SW480 (cell line): ENCODE measurements at places on chromosomes 5 and 9.

DNA sequence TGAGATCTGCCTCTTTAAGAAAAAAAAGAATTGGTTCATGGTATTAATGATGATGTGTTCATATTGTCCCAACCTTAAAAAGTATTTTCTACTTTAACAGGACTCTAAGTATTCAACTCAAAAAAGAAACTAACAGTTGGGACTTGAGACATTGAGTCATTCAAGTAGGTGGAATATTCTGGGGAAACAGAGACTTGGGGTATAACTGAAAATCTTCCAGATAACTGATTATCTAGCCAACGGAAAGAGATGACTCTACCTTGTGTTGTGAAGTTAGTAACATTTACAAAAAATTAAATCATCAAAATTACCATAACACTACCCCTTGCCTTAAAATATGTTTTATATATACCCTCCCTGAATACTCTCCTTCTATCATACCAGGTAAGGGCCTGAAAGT, 19.1 kb downstream of the OXCT1 start:
- DNase-seq, result no peak

GRCh38 chr9:134010310-134011173, 14.7 kb upstream of the BRD3OS start:
- DNase-seq, result no peak

- DNase-seq, result no peak
These were observed 34.3 kb upstream of the ASS1 start for GRCh38 chr9:130410443-130410842.

DNA sequence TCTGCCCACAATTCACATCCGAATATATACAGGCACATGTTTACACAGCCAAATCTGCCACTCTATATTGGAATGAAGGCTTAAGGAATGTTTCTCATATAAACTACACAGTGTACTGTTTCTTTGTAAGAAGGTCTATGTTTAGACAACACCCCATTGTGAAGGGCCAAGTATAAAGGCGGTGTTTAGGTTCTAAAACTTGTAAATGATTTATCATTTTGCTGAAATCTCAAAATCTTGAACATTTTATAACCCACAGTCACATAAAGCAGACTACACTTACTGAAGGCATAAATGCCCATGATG, 94.0 kb downstream of the ZNF608 start:
- DNase-seq, result no peak

DNA sequence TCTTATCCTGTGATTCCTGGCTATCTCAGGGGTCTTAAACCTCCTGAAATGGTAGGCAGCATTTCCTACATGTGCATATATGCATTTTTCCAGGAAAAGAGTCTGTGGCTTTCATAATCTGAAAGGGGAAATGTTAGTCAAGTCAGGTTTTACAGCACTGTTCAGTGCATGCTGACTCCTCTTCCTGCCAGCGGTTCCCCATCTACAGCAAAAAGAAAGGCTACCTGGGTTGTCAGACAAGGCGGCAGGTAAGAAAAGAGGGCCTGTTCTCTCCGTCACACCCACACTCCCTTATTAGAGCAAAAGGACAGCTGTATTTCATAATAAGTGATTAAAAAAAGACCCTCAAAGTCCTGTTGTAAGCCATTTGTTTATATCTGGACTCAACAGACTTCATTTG, 4.3 kb upstream of the SPATA6L start:
- no peak for DNase-seq

- no peak for DNase-seq
These were observed 65.3 kb downstream of the CDC14B start for GRCh38 chr9:96554326-96554725.

DNA sequence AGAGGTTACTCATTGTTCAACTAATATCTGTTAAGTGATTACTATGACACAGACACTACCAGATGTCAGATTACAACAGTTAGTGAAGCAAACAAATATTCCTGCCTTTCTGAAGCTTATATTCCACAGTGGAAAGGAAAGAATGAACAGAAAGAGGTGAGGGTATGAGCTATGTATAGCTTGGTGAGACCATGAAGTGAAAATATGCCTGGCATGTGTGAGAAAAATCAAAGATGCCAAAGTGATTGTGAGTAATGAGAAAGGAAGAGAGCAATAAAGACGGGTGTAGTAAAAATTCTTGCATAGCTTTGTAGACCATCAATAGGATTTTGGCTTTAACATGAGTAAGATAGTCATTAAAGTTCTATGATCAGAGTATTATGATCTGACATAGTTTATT, 734.5 kb upstream of the NUDT12 start:
- peak; percentile 58 for DNase-seq

GRCh38 chr9:99594056-99594780, 227.5 kb upstream of the NR4A3 start:
- no peak for DNase-seq

- peak; percentile 71 for DNase-seq
These were observed 53.7 kb downstream of the G3BP1 start for GRCh38 chr5:151825445-151825844.

DNA sequence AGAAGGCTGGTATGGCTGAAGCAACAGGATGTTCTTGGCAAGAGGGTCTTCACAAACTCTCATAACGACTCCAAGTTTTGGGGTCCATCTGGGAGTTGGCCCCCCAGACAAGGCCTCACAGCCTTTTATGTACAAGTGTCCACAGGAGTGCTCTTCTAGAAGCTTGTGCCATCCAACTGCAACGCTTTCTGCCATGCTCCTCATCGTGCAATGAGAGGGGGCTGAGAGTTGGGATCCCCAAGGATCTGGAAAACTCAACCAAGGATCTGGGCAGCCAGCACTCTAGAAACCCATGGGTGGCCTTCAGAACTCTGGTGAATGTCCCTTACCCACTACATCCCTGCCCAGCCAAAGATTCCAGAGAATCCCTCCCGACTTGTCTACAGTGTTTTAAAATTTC, 8.5 kb upstream of the AMBP start:
- DNase-seq, result no peak

GRCh38 chr9:4228606-4229005, 71.3 kb downstream of the GLIS3 start:
- DNase-seq, result peak; percentile 6

- peak; percentile 42 for DNase-seq
These were observed 16.2 kb downstream of the ATPSCKMT start for GRCh38 chr5:10233505-10233904.
